ENCODE measurements at places on chromosomes 4 and X. TPM values are rescaled to one million over a fixed set of nuclear protein-coding genes. Genes with fewer than 3 reads are reported as not detected.

The NDNF gene
- 45.2 TPM for total RNA-seq

The HTN3 gene
- not detected for total RNA-seq

The FAM47E gene
- 13.8 TPM for total RNA-seq

The LETM1 gene
- 45.0 TPM for total RNA-seq

The SEC24B gene
- 32.8 TPM for total RNA-seq

The XK gene
- total RNA-seq: 2.8 TPM

The GUCY1A1 gene
- 20.0 TPM for total RNA-seq

The MAML3 gene
- total RNA-seq: 13.9 TPM

The HHIP gene
- total RNA-seq: 9.5 TPM

The POLN gene
- 7.7 TPM for total RNA-seq

The UBE2D3 gene
- total RNA-seq: 257 TPM

The ESX1 gene
- not detected for total RNA-seq

The NLGN3 gene
- total RNA-seq: 2.5 TPM

The CNGA1 gene
- total RNA-seq: 3.3 TPM

The TSPAN7 gene
- total RNA-seq: 27.3 TPM

The SPANXD gene
- total RNA-seq: not detected

The ADH5 gene
- total RNA-seq: 130 TPM

The LNX1 gene
- total RNA-seq: 32.1 TPM

The TMPRSS11D gene
- not detected for total RNA-seq

The MYOZ2 gene
- total RNA-seq: 0.32 TPM

The TSPAN5 gene
- total RNA-seq: 3.2 TPM

The PF4V1 gene
- not detected for total RNA-seq

The INTS6L gene
- total RNA-seq: 10.5 TPM

The UGT2B15 gene
- 826 TPM for total RNA-seq

The XG gene
- 3.9 TPM for total RNA-seq

The TTC29 gene
- total RNA-seq: not detected

The HDX gene
- total RNA-seq: 6.0 TPM

The BCAP31 gene
- 221 TPM for total RNA-seq

The HSFX3 gene
- not detected for total RNA-seq

The FGFBP1 gene
- total RNA-seq: not detected

The NOX1 gene
- not detected for total RNA-seq

The PDGFRA gene
- total RNA-seq: 51.5 TPM

The L1CAM gene
- total RNA-seq: 10.0 TPM

The PROM1 gene
- 40.8 TPM for total RNA-seq

The F8 gene
- total RNA-seq: 5.5 TPM

The NPFFR2 gene
- total RNA-seq: 0.20 TPM

The CLNK gene
- 0.14 TPM for total RNA-seq

The CLDN22 gene
- not detected for total RNA-seq

The MAP3K15 gene
- total RNA-seq: 0.12 TPM

The PLCXD1 gene
- 34.8 TPM for total RNA-seq

The FRYL gene
- total RNA-seq: 54.1 TPM

The MAP7D2 gene
- 5.2 TPM for total RNA-seq

The GLOD5 gene
- total RNA-seq: 4.8 TPM

The TDO2 gene
- total RNA-seq: 2.4 TPM

The HOPX gene
- 27.6 TPM for total RNA-seq

The RHOXF2 gene
- not detected for total RNA-seq

The UGT2A1 gene
- total RNA-seq: not detected

The RAI2 gene
- total RNA-seq: 45.7 TPM
